Thoracic aorta (tissue), 2 donors: ENCODE measurements at places on chromosomes 2 and 18. TPM values are rescaled to one million over a fixed set of nuclear protein-coding genes. Genes with fewer than 3 reads are reported as not detected.

DNA sequence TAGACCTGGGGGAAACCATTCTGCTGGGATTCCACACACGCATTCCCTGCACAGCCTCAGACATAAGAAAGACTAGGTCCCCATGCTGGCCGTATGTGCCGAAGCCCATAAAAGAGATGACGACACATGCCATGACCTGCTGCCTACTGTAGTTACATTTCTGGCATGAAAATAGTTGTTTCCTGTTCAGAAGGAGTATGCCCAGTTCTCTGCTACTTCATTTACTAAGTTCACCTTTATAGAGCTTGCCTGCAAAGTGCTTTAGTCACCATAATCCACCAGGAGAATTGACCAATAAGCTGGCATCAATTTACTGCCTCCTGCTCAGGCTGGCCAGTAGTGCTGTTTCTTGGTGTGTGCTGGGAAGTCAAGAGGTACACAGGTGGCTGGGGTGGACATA lies 150.2 kb upstream of the ALPP start:
- H3K4me3 ChIP-seq, result no peak overlapping the region
- no peaks in the 10 kb centered on the region for H3K4me1 ChIP-seq
- H3K27me3 ChIP-seq, result no peaks in the 10 kb centered on the region
- DNase-seq, result no peak
- no peaks in the 10 kb centered on the region for H3K36me3 ChIP-seq

DNA sequence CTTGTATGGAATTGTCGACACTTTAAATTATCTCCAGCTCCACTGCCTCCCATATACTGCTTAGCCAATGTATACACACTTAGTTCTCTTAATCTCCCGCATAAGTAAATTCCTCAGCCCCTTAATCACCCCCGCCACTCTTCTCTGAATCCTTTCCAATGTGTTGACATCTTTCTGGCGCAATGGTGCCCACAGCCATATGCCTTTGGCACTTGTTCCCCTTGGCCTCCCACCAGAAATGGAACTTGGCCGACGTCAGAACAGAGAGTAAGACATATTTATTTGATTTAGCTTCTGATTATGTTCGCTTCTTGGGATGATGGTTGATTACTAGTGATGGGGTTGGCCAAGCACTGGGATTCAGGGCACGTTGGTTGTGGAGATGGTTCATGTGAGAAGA lies 1089.3 kb upstream of the CELF4 start:
- no peaks in the 10 kb centered on the region for H3K4me1 ChIP-seq
- DNase-seq, result no peak
- no peak overlapping the region for H3K27ac ChIP-seq
- H3K36me3 ChIP-seq, result no peaks in the 10 kb centered on the region
- H3K4me3 ChIP-seq, result no peak overlapping the region

DNA sequence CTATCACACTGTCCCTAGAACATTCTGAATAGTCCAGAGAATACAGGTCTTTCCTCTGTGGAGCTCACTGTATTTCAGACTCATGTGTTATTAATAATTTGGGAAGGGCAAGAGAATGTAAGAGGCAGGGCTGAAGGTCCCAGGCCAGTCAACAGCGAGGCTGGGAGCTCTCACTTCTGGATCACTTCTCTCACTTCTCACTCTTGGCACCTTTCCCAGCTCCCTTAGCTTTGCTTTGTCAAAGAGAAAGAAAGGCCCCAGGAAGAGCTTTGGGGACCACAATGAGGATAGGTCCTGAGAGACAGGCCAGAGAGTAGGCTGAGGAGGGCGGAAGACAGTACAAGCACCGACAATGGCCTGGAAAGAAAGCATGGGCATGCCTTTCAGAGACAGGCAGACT lies 11.2 kb downstream of the EFR3B start:
- no peak overlapping the region for H3K27ac ChIP-seq
- no peaks in the 10 kb centered on the region for H3K36me3 ChIP-seq
- H3K4me1 ChIP-seq, result no peaks in the 10 kb centered on the region
- no peak for DNase-seq

GRCh38 chr18:58668211-58668610 lies 3.1 kb upstream of the MALT1 start:
- no peaks in the 10 kb centered on the region for H3K36me3 ChIP-seq
- H3K27ac ChIP-seq, result no peak overlapping the region
- H3K4me1 ChIP-seq, result peaks cover 5% of the 10 kb centered on the region

- H3K27ac ChIP-seq, result no peak overlapping the region
- H3K27me3 ChIP-seq, result no peaks in the 10 kb centered on the region
- H3K4me3 ChIP-seq, result no peak overlapping the region
- no peaks in the 10 kb centered on the region for H3K4me1 ChIP-seq
Measured at GRCh38 chr2:141058556-141058955, 1072.3 kb downstream of the LRP1B start.

GRCh38 chr2:38601463-38602135 lies 1.1 kb downstream of the HNRNPLL start:
- DNase-seq, result no peak
- peaks cover 35% of the 10 kb centered on the region for H3K4me1 ChIP-seq
- H3K36me3 ChIP-seq, result no peaks in the 10 kb centered on the region
- no peaks in the 10 kb centered on the region for H3K27me3 ChIP-seq
- peak overlapping the region; percentile 98 for H3K27ac ChIP-seq

DNA sequence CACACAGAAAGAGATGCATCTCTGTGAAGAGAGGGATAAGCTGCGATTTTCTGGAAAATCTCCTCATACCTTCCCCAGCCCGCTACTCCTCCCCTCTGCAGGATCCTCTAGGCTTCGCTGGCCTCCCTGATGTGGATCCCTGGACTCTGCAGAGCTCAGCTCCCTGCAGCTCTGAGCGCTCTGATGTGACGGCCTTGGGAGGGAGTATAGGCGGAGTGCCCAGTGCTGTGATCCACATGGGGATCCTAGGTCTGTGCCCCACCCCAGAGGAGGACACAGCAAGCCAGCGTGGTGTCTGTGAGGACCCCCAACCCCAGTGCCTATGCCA lies 111.0 kb downstream of the GYPC start:
- no peaks in the 10 kb centered on the region for H3K4me1 ChIP-seq
- no peak for DNase-seq
- no peak overlapping the region for H3K27ac ChIP-seq
- H3K36me3 ChIP-seq, result no peaks in the 10 kb centered on the region

DNA sequence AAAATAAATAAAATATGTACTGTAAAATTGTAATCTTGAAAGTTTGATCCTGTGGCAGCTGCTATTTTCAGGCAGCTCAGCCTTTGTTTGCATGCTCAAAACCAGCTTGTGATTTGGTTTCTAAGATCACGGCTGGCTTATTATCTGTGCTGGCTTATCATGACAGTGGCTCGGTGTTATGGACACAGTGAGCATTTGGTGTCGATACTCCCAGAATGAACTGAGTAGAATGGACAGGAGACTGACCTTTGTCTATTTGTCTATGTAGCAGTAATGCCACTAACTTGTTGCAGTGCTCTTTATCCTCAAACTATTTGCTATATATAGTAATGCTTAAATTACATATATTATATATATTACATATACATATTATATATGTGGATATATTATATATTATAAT lies 58.8 kb downstream of the NEDD4L start:
- no peak for DNase-seq
- H3K27ac ChIP-seq, result no peak overlapping the region
- H3K27me3 ChIP-seq, result no peaks in the 10 kb centered on the region
- no peak overlapping the region for H3K4me3 ChIP-seq
- no peaks in the 10 kb centered on the region for H3K4me1 ChIP-seq
- H3K36me3 ChIP-seq, result no peaks in the 10 kb centered on the region

GRCh38 chr2:96391828-96392200 lies 56.2 kb downstream of the NCAPH start:
- no peak for DNase-seq
- H3K36me3 ChIP-seq, result no peaks in the 10 kb centered on the region
- no peaks in the 10 kb centered on the region for H3K27me3 ChIP-seq
- H3K27ac ChIP-seq, result no peak overlapping the region
- H3K4me1 ChIP-seq, result no peaks in the 10 kb centered on the region

DNA sequence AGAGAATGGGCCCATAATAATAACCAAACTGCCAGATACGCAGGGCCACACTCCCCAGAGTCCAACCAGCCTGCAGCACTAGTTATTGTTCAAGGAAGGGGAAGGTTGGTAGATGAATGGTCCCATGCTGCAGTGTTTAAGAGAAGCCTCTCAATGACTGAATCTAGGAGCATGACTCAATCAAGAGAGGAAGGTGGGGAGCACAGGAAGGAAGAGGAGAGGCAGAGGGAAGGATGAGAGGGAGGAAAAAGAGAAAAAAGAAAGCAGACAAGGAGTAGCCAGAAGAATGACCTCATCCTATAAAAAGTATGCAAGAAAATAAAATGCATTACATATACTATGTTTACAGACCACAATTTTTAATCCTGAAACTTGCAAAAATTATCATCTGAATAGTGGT lies 174.5 kb downstream of the TCF4 start:
- no peak overlapping the region for H3K27ac ChIP-seq
- no peak for DNase-seq
- no peaks in the 10 kb centered on the region for H3K4me1 ChIP-seq
- H3K27me3 ChIP-seq, result no peaks in the 10 kb centered on the region

DNA sequence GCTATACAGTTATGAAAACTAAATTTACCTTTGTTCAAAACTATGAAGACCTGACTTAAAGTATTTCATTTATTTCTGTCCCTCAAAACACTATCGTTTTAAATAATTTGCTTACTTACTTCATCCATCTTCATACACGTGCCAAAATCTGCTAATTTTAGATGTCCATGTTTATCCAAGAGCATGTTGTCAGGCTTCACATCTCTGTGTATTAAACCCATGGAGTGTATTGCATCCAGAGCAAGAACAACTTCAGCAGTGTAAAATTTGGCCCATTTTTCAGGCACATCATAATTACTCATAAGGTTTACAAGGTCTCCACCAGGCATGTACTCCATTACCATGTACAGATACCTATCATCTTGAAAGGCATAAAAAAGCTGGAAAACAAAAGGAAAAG lies 80.3 kb downstream of the SLC66A3 start:
- DNase-seq, result no peak
- H3K36me3 ChIP-seq, result no peaks in the 10 kb centered on the region
- no peaks in the 10 kb centered on the region for H3K27me3 ChIP-seq
- no peak overlapping the region for H3K4me3 ChIP-seq
- peaks cover 3% of the 10 kb centered on the region for H3K4me1 ChIP-seq

GRCh38 chr2:101149241-101150192 lies 1.7 kb downstream of the TBC1D8 start:
- no peaks in the 10 kb centered on the region for H3K36me3 ChIP-seq
- H3K27ac ChIP-seq, result no peak overlapping the region
- DNase-seq, result no peak
- peaks cover 34% of the 10 kb centered on the region for H3K4me1 ChIP-seq
- H3K27me3 ChIP-seq, result no peaks in the 10 kb centered on the region

- no peaks in the 10 kb centered on the region for H3K4me1 ChIP-seq
- no peak overlapping the region for H3K4me3 ChIP-seq
- H3K27me3 ChIP-seq, result no peaks in the 10 kb centered on the region
- H3K36me3 ChIP-seq, result peaks cover 11% of the 10 kb centered on the region
- DNase-seq, result no peak
Measured at GRCh38 chr2:47809903-47810302, 27.0 kb downstream of the MSH6 start.

- no peak overlapping the region for H3K4me3 ChIP-seq
- H3K36me3 ChIP-seq, result no peaks in the 10 kb centered on the region
- H3K27me3 ChIP-seq, result no peaks in the 10 kb centered on the region
- no peak for DNase-seq
- peaks cover 81% of the 10 kb centered on the region for H3K4me1 ChIP-seq
- H3K27ac ChIP-seq, result no peak overlapping the region
Measured at GRCh38 chr2:54995553-54995952, 54.7 kb downstream of the RTN4 start.

GRCh38 chr2:228974169-228974568 lies 296.9 kb downstream of the PID1 start:
- H3K27me3 ChIP-seq, result no peaks in the 10 kb centered on the region
- H3K36me3 ChIP-seq, result no peaks in the 10 kb centered on the region
- H3K27ac ChIP-seq, result no peak overlapping the region
- H3K4me3 ChIP-seq, result no peak overlapping the region
- no peak for DNase-seq

DNA sequence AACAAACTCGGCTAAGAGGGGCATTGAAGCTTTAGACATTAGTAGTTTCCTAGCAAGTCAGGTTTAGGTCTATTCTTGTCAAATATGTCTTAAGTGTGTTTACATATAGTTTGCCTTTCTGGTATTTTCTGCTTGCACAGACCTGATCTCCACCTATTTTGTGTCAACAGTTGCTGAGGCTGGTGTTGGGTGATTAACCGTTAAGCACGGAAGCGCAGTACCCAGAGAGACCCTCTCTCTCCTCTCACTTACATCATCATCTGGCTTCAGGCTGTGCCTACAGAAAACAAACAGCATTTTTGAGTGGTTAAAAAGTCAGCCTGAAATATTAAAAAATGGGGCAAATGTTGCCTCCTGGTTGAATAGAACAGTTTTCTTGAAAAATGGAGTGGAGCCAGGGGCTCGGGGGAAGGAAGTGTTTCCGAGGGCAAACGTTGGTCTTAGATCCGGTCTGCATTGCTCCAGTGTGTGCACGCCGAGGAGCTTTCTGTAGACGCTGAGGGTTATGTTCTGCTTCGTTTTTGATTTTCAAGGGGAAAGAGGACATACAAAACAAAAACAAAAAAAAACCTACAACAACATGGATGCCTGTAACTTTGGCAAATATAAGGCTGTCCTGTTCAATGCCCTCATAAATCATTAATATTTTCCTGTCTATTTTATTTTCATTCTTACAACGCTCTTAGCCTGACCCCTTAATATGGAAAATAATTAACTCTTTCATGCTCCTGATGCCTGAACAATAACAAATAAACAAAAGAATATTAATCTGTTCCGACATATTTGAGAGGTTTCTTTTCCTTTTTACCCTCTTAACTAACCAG lies 120.8 kb downstream of the MEIS1 start:
- no peaks in the 10 kb centered on the region for H3K27me3 ChIP-seq
- peak overlapping the region; percentile 82 for H3K27ac ChIP-seq
- peaks cover 8% of the 10 kb centered on the region for H3K4me1 ChIP-seq
- no peaks in the 10 kb centered on the region for H3K36me3 ChIP-seq
- peak overlapping the region; percentile 66 for H3K4me3 ChIP-seq

GRCh38 chr18:12410081-12410481 lies 2.4 kb downstream of the PRELID3A start:
- no peaks in the 10 kb centered on the region for H3K27me3 ChIP-seq
- no peak for DNase-seq
- H3K27ac ChIP-seq, result no peak overlapping the region

GRCh38 chr18:79559436-79559835 lies 120.2 kb upstream of the CTDP1 start:
- no peaks in the 10 kb centered on the region for H3K27me3 ChIP-seq
- no peak overlapping the region for H3K4me3 ChIP-seq
- H3K36me3 ChIP-seq, result no peaks in the 10 kb centered on the region
- peaks cover under 1% of the 10 kb centered on the region for H3K4me1 ChIP-seq
- no peak for DNase-seq

GRCh38 chr2:56185101-56185581 lies 1.4 kb downstream of the CCDC85A start:
- H3K36me3 ChIP-seq, result no peaks in the 10 kb centered on the region
- peaks cover 15% of the 10 kb centered on the region for H3K4me1 ChIP-seq
- DNase-seq, result no peak
- peak overlapping the region; percentile 96 for H3K4me3 ChIP-seq
- no peaks in the 10 kb centered on the region for H3K27me3 ChIP-seq

- no peak overlapping the region for H3K4me3 ChIP-seq
- no peak overlapping the region for H3K27ac ChIP-seq
- no peak for DNase-seq
- H3K27me3 ChIP-seq, result no peaks in the 10 kb centered on the region
Measured at GRCh38 chr2:226352941-226353560, 446.6 kb downstream of the IRS1 start.

Gene KIF5C
- total RNA-seq, result 7.3 TPM

Gene TEX44
- not detected for total RNA-seq

Gene FZD7
- total RNA-seq, result 14.4 TPM

Gene CCDC178
- total RNA-seq, result 1.6 TPM

Gene GPR39
- total RNA-seq, result 2.7 TPM

Gene MAL
- total RNA-seq, result not detected

Gene BBS5
- 21.1 TPM for total RNA-seq
